ENCODE measurements at places on chromosomes 7 and 10. TPM values are rescaled to one million over a fixed set of nuclear protein-coding genes. Genes with fewer than 3 reads are reported as not detected.

The ANKRD61 gene
- not detected for total RNA-seq

The MAPK8 gene
- total RNA-seq, result 93.7 TPM

The PRXL2A gene
- 92.2 TPM for total RNA-seq

The SPDYE3 gene
- not detected for total RNA-seq
